Heart right ventricle (tissue), 16 donors: ENCODE measurements at places on chromosomes 4 and X. TPM values are rescaled to one million over a fixed set of nuclear protein-coding genes. Genes with fewer than 3 reads are reported as not detected.

GRCh38 chr4:122652379-122652778 is 31.5 kb upstream of the IL21 start:
- no peak overlapping the region for H3K4me3 ChIP-seq
- no peaks in the 10 kb centered on the region for H3K36me3 ChIP-seq
- no peak for DNase-seq
- no peaks in the 10 kb centered on the region for H3K4me1 ChIP-seq

DNA sequence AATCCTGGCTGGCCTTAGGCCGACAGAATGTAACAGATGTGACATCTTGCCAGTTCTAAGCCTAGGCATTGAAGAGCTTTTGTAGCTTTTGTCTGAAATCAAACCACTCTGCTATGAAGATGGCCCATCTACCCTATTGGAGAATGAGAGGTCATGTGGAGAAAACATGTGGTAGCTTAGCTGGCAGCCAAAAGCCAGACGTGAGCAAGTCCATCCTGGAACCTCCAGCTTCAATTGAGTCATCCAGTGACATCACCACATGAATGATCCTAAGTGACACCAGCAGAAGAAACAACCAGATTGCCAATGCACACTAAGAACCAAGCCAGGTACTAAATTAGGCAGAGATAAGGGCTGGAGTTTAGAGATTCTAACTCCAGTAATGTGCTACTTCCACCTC is 154.8 kb upstream of the ZFP42 start:
- no peak overlapping the region for H3K27ac ChIP-seq
- DNase-seq, result no peak
- no peaks in the 10 kb centered on the region for H3K4me1 ChIP-seq
- no peaks in the 10 kb centered on the region for H3K36me3 ChIP-seq

DNA sequence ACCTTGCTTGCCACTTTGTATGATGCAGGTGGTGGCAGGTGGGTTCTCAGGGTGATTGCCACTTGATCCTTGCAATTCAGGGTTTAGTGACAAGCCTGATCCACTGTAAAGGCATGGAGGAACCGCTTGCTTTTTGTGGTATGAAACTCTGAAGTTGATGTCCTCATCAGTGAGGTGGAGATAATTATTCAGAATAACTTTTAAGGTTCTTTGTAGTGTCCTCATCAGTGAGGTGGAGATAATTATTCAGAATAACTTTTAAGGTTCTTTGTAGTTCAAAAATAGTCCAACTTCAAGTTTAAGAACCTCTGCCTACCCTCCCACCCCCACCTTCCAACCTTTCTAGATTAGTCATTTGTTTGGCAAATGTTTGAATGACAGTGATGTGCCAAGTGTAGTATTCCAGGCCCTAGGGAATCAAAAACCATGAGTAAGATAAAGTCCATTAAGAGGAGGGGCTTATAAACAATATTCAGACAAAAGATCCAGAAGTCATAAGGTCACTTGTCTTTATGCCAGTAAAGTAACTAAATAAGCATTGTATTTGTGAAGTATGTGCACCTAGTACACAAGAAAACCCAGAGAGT is 51.2 kb downstream of the DCUN1D4 start:
- no peak overlapping the region for H3K27ac ChIP-seq
- no peaks in the 10 kb centered on the region for H3K27me3 ChIP-seq
- no peak for DNase-seq
- peaks cover 21% of the 10 kb centered on the region for H3K4me1 ChIP-seq
- no peak overlapping the region for H3K4me3 ChIP-seq
- H3K36me3 ChIP-seq, result peaks cover 58% of the 10 kb centered on the region

- H3K27me3 ChIP-seq, result no peaks in the 10 kb centered on the region
- DNase-seq, result no peak
- H3K27ac ChIP-seq, result peak overlapping the region; percentile 56
- H3K4me3 ChIP-seq, result no peak overlapping the region
- no peaks in the 10 kb centered on the region for H3K36me3 ChIP-seq
Observed at GRCh38 chr4:53676402-53676871, 85.2 kb upstream of the LNX1 start.

GRCh38 chrX:33211356-33212260 is at the start of gene DMD:
DMD (minus strand) TSS chrX:33211549; CDS start chrX:33211312, 237 bp downstream.
- peak; percentile 71 for DNase-seq
- H3K27me3 ChIP-seq, result no peaks in the 10 kb centered on the region
- H3K36me3 ChIP-seq, result no peaks in the 10 kb centered on the region
- H3K4me1 ChIP-seq, result peaks cover 3% of the 10 kb centered on the region
- peak within 1 kb of the TSS; percentile 52 for H3K4me3 ChIP-seq

DNA sequence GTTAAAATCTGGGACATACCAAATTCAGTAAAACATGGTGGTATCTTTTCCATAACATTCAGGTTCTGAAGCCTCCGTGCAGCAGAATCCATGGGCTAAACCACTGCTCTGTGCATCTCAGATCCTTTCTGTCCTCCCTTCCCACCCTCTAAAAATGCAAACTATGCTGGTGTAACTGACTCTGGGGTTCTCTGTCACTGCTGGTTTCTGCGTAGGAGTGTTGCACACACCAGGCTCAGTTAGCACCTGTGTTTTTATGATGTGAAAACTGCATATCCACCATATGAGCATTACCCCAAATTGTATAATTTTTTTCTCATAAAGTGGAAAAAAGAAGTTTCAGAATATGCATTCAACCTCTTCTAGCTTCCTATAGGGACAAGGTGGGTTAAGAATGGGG is 22.4 kb upstream of the IL21 start:
- H3K27ac ChIP-seq, result no peak overlapping the region
- peaks cover 8% of the 10 kb centered on the region for H3K27me3 ChIP-seq
- no peak overlapping the region for H3K4me3 ChIP-seq
- H3K36me3 ChIP-seq, result no peaks in the 10 kb centered on the region
- no peak for DNase-seq

- no peak overlapping the region for H3K4me3 ChIP-seq
- no peaks in the 10 kb centered on the region for H3K36me3 ChIP-seq
- no peaks in the 10 kb centered on the region for H3K27me3 ChIP-seq
- H3K4me1 ChIP-seq, result peaks cover 10% of the 10 kb centered on the region
- H3K27ac ChIP-seq, result no peak overlapping the region
Observed at GRCh38 chr4:40311811-40312346, 23.3 kb upstream of the CHRNA9 start.

GRCh38 chrX:10134921-10135320 is 21.9 kb upstream of the CLCN4 start:
- DNase-seq, result no peak
- no peaks in the 10 kb centered on the region for H3K36me3 ChIP-seq
- H3K4me1 ChIP-seq, result no peaks in the 10 kb centered on the region
- no peak overlapping the region for H3K4me3 ChIP-seq

DNA sequence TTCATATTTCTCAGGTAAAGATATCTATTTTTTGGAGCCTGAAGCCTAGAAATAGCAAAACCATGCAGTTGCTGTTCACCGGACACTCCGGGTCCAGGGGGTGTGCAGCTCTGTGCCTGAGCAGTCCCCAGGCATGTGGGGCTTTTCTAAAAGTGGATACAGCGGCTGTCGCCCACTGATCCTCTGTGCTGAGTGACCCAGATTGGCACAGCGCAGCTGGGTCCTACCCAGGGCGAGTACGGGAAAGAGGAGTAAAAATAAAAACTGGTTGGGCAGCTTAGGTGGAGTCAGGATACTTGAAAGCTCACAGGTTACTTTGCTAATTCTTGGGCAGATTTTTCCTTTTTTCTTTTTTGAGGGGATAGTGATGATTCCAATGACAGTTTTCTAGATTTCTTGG is 118.8 kb downstream of the UCHL1 start:
- H3K27me3 ChIP-seq, result no peaks in the 10 kb centered on the region
- no peak overlapping the region for H3K4me3 ChIP-seq
- H3K36me3 ChIP-seq, result no peaks in the 10 kb centered on the region
- H3K27ac ChIP-seq, result peak overlapping the region; percentile 70

DNA sequence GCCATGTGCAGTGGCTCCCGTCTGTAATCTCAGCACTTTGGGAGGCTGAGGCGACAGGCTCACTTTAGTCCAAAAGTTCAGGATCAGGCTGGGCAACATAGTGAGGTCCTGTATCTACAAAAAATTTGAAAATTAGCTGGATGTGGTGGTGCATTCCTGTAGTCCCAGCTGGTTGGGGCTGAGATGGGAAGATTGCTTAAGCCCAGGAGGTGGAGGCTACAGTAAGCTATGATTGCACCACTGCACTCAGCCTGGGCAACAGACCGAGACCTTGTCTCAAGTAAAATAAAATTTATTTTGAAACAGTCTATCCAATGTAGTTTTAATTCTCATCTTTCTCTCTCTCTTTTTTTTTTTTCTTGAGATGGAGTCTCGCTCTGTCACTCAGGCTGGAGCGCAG is 21.1 kb downstream of the RBM10 start:
- peaks cover 18% of the 10 kb centered on the region for H3K36me3 ChIP-seq
- no peak for DNase-seq
- peaks cover 19% of the 10 kb centered on the region for H3K27me3 ChIP-seq
- no peak overlapping the region for H3K4me3 ChIP-seq
- no peak overlapping the region for H3K27ac ChIP-seq

DNA sequence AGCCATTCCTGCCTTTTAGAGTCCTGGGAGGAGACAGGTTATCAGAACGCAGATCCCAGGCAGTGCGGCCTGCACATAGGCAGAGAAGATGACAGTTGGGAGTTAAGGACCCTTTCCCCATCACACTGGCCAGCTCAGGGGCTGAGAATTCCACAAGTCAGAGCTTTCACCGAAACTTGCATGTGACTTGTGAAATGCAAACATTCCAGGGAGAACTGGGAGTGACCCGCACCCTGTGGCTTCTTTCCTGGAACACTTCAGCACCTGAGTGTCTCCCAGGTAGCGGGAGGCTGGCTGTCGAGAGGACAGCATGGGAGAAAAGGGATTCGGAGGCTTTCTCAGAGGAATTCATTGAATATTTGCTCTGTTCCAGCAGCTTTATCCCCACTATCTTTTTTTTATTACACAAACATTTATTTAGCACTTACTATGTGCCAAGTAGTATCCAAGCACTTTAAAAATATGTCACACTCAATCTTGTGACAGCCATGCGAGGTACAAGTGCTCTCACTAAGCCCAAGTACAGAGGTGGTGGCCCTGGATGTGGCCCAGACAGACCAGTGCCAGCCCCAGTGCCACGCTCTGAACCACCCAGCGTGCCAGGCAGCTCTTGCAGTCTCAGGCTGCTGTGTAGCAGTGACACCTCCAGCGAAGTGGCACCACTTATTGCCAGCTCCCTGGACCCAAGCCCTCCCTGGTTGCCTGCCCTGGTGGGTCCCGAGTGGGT is 100.5 kb downstream of the PHKA2 start:
- peak; percentile 63 for DNase-seq
- H3K36me3 ChIP-seq, result no peaks in the 10 kb centered on the region
- peaks cover 24% of the 10 kb centered on the region for H3K4me1 ChIP-seq
- H3K4me3 ChIP-seq, result no peak overlapping the region
- no peak overlapping the region for H3K27ac ChIP-seq
- no peaks in the 10 kb centered on the region for H3K27me3 ChIP-seq

DNA sequence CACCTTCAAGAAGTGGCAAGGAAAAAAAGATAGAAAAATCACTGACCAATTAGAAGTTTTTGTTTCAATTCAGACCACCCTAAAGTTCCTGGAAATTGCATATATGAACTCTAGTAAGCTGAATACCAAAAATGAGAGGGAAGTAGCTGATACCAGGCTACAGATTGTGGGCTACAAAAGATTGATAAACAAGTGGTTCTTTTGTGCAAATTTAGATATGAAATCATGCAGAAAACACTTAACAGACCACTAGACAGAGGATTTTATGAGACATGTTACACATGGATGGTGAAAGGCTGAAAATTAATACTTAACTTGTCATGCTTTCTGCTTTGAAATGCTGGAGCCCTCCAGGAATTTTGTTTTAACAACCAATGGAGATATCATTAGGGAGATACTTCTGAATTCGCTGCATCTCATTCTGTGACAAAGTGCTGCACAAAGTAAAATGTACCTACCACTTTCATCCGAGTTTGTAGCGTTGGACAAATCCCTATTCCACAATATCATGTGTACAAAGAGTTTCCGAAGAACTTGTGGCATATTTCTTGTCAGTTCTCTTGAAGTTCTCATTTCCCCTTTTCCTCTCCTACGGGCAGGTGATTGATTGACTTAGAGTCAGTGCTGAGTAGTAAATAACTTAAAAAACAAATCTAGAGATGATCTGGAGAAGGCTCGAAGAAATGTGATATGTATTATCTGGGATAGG is 235.0 kb downstream of the PALLD start:
- H3K27ac ChIP-seq, result no peak overlapping the region
- H3K36me3 ChIP-seq, result no peaks in the 10 kb centered on the region
- H3K4me1 ChIP-seq, result peaks cover 26% of the 10 kb centered on the region
- no peak for DNase-seq
- H3K4me3 ChIP-seq, result no peak overlapping the region

GRCh38 chrX:13001097-13001496 is 26.2 kb downstream of the TMSB4X start:
- no peaks in the 10 kb centered on the region for H3K27me3 ChIP-seq
- no peaks in the 10 kb centered on the region for H3K36me3 ChIP-seq
- H3K4me1 ChIP-seq, result peaks cover 32% of the 10 kb centered on the region
- no peak overlapping the region for H3K4me3 ChIP-seq

DNA sequence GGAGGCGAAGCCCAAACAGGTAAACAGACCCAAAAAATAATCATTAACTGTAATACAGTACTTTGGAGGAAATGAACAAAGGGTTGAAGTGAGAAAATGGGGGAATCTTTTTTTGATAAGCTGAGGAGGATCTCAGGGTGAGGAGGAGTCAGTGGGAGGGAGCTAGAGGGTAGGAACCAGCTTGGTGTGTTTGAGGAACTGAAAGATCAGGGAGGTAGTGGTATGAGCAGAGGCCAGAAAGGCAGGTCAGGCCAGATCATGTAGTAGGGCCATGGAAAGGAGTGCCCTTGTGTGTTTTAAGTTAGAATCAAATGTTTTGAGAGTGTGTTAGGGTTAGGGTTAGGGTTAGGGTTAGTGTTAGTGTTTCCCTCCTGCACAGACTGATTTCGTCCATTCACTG is 48.8 kb downstream of the PPP2R2C start:
- DNase-seq, result no peak
- H3K4me1 ChIP-seq, result no peaks in the 10 kb centered on the region
- no peaks in the 10 kb centered on the region for H3K36me3 ChIP-seq
- no peak overlapping the region for H3K4me3 ChIP-seq

Gene ZDHHC9
- 11.1 TPM for total RNA-seq

Gene CCDC149
- 8.9 TPM for total RNA-seq

Gene POU3F4
- not detected for total RNA-seq

Gene ITM2A
- 84.3 TPM for total RNA-seq

Gene ERVMER34-1
- 3.6 TPM for total RNA-seq

Gene UGT2B10
- total RNA-seq, result not detected
